ENCODE measurements at places on chromosomes 3 and 15. TPM values are rescaled to one million over a fixed set of nuclear protein-coding genes. Genes with fewer than 3 reads are reported as not detected.

The C3orf22 gene
- total RNA-seq: not detected

The ZNF774 gene
- 5.1 TPM for total RNA-seq

The CGGBP1 gene
- total RNA-seq: 69.2 TPM

The GPR149 gene
- not detected for total RNA-seq

The STRIT1 gene
- total RNA-seq: not detected

The TM2D3 gene
- total RNA-seq: 57.2 TPM

The ST8SIA2 gene
- not detected for total RNA-seq

The PLOD2 gene
- total RNA-seq: 37.2 TPM

The RPS17 gene
- total RNA-seq: 1,050 TPM

The HYKK gene
- 10.4 TPM for total RNA-seq

The PRTG gene
- 4.9 TPM for total RNA-seq

The AADACL2 gene
- total RNA-seq: not detected

The HRH1 gene
- 40.3 TPM for total RNA-seq

The EPHA6 gene
- 0.98 TPM for total RNA-seq

The CLDN18 gene
- total RNA-seq: 0.09 TPM

The CDCP1 gene
- 1.8 TPM for total RNA-seq

The SNX22 gene
- total RNA-seq: 2.1 TPM

The MOBP gene
- 3.8 TPM for total RNA-seq

The CFAP92 gene
- 1.2 TPM for total RNA-seq

The VPS8 gene
- total RNA-seq: 86.4 TPM

The TUSC7 gene
- not detected for total RNA-seq

The CA12 gene
- total RNA-seq: 4.0 TPM
